Stimulated activated CD4-positive, alpha-beta T cell treated with anti-CD3 and anti-CD28 coated beads, Interleukin-15, amount 100 ng/mL, for 1 hour (primary cell): ENCODE measurements at places on chromosomes 7 and 10.

DNA sequence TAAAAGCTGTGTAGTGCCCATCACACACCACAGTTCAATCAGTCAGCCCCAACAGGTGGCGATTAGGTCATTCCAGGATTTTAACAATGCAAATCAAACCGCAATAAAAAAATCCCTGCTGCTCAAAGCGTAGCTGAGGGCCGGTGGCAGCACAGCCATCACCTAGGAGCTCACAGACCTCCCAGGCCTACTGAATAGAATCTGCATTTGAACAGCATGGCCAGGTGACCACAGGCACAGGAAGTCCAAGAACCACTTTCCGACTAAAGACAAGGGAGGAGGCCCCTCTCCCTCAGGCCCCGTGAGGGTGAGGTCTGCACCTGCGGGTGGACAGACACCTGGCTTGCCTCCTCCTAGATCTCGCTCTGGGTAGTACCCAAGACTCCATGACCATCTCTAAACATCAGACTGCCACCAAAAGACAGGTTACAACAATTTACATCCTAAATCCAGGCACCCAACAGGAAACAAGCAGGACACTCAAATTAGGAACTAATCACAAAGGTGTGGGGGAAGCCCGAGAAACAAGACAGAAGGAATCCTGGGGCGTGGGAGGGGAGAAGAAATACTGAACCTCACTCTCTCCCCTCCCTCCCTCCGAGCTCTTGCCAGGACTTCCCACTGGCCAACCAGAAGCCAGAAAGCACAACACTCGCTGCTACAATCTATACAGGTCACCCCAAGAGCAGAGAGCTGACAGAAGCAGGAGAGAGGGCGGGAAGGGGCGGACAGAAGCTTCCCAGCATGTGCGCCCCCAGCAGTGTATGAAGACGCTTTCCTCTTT is 19.2 kb downstream of the GNA12 start:
- no peak for DNase-seq

DNA sequence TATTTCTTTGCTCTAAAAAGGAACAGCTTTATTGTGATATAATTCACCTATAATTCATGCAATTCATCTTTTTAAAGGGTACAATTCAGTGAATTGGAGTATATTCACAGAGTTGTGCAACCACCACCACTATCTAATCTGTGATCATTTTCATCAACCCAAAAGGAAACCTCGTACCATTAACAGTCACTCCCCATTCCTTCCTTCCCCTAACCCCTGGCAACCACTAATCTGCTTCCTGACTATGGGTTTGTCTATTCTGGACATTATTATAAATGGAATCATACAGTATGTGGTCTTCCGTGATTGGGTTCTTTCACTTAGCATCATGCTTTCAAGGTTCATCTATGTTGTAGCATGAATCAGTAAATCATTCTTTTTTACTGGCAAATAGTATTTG is 52.3 kb downstream of the MKI67 start:
- no peak for DNase-seq

- DNase-seq: no peak
These were observed 486.8 kb downstream of the SUGCT start for GRCh38 chr7:40621592-40621998.

- DNase-seq: no peak
These were observed 187.1 kb downstream of the KIF20B start for GRCh38 chr10:89888321-89889070.
